T-helper 1 cell treated with Interleukin-12 subunit alpha and Interleukin-12 subunit beta and Interleukin-4 antibody, amounts not matched to agents 30 ng/mL and 1 ng/mL, for 36 hours (primary cell): ENCODE measurements at places on chromosomes 1 and 21. TPM values are rescaled to one million over a fixed set of nuclear protein-coding genes. Genes with fewer than 3 reads are reported as not detected.

Gene SPRR2B
- total RNA-seq, result not detected in 2 replicates

Gene LMOD1
- total RNA-seq, result not detected in 2 replicates

Gene IRF6
- total RNA-seq, result 0.15 TPM in 1 of 2 replicates, not detected in the other

Gene KRTAP19-3
- not detected in 2 replicates for total RNA-seq

Gene VSIG8
- total RNA-seq, result not detected in 2 replicates

Gene ADAMTS4
- total RNA-seq, result 2.2 and 2.4 TPM in 2 replicates

Gene NBPF4
- total RNA-seq, result 0.22 and 0.51 TPM in 2 replicates

Gene SFN
- 1.2 and 1.4 TPM in 2 replicates for total RNA-seq

Gene MAP1LC3C
- not detected in 2 replicates for total RNA-seq

Gene WDR77
- 35.4 and 40.2 TPM in 2 replicates for total RNA-seq

Gene CYP4A11
- not detected in 2 replicates for total RNA-seq

Gene PTTG1IP
- total RNA-seq, result 88.3 and 89.3 TPM in 2 replicates

Gene RIMKLA
- total RNA-seq, result 2.2 and 2.5 TPM in 2 replicates

Gene HCRTR1
- total RNA-seq, result not detected in 2 replicates

Gene LRP8
- total RNA-seq, result 68.4 and 71.7 TPM in 2 replicates

Gene KRTAP10-5
- total RNA-seq, result not detected in 2 replicates

Gene MAP3K6
- 14.7 and 15.5 TPM in 2 replicates for total RNA-seq

Gene TLCD4
- total RNA-seq, result not detected in 2 replicates

Gene ST3GAL3
- 18.5 and 22.4 TPM in 2 replicates for total RNA-seq

Gene AKIRIN1
- 72.0 and 74.0 TPM in 2 replicates for total RNA-seq

Gene IFI16
- total RNA-seq, result 301 and 307 TPM in 2 replicates

Gene FALEC
- not detected in 2 replicates for total RNA-seq

Gene TUFT1
- total RNA-seq, result 2.7 and 2.9 TPM in 2 replicates

Gene LCE1B
- not detected in 2 replicates for total RNA-seq

Gene IPP
- total RNA-seq, result 12.5 and 14.0 TPM in 2 replicates

Gene NUP210L
- 0.12 and 0.15 TPM in 2 replicates for total RNA-seq

Gene KCNJ9
- not detected in 2 replicates for total RNA-seq
